NCI-H446 treated with DMSO at 0.1 percent for 48 hours (cell line): ENCODE measurements at places on chromosomes 2 and 18.
A peak's percentile ranks its signal among the peaks of the same experiment; 100 is the strongest.

DNA sequence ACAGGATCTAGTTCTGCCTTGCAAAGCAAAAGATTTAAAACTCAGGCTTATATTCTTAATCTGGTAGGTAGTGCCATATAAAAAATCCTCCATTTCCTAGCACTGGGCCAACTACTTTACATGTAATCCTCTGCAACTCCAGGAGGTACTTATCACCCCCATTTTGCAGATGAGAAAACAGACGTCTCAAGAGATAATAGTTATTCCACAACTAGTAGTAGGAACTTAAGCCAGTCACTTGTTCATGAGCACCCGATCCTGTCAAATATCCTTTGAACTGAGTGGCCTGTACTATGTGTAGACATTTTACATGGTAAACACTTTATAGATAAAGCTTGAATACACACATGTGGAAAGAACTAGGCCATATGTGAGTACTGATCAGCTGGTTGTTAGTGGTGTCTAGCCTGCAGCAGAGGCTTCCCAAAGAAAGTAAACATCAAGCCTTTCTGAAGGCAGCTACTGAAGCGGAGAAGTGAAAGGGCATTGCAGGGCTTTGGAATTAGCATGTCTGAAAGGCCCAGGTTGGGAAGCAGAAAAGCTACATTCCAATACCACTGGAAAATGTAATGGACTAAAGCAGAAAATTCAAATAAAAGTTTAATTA, 48.0 kb downstream of the NAB1 start:
- DNase-seq: no peak

DNA sequence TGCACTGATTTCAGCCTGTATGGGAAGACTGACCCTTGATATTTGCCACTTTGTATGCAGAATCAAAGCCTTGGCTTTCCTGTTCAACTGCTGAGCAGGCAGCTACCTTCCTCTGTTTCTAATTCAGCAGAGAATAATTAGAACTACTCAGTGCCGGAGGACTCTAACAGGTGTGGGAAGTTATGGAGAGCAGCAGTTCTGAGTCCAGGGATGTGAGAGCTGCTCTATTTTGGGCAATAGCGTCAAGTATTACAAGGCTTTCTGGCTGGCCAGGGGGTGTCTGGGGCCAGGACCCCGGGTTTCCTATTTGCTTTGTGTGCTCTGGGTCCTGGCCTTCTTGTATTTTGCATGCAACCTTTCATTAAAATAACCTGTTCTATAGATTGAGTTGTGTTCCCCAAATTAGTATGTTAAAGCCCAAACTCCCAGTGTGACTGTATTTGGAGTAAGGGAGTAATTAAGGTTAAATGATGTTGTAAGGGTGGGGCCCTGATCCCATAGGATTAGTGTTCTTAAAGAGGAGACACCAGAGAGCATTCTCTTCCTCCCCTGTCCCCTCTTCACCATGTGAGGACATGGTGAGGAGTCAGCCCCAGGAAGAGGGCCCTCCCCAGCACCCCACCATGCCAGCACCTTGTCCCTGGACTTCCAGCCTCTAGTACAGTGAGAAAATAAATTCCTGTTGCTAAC, 5.6 kb upstream of the NTSR2 start:
- DNase-seq: no peak

- no peak for DNase-seq
These were observed 121.6 kb upstream of the FZD5 start for GRCh38 chr2:207891086-207891844.

DNA sequence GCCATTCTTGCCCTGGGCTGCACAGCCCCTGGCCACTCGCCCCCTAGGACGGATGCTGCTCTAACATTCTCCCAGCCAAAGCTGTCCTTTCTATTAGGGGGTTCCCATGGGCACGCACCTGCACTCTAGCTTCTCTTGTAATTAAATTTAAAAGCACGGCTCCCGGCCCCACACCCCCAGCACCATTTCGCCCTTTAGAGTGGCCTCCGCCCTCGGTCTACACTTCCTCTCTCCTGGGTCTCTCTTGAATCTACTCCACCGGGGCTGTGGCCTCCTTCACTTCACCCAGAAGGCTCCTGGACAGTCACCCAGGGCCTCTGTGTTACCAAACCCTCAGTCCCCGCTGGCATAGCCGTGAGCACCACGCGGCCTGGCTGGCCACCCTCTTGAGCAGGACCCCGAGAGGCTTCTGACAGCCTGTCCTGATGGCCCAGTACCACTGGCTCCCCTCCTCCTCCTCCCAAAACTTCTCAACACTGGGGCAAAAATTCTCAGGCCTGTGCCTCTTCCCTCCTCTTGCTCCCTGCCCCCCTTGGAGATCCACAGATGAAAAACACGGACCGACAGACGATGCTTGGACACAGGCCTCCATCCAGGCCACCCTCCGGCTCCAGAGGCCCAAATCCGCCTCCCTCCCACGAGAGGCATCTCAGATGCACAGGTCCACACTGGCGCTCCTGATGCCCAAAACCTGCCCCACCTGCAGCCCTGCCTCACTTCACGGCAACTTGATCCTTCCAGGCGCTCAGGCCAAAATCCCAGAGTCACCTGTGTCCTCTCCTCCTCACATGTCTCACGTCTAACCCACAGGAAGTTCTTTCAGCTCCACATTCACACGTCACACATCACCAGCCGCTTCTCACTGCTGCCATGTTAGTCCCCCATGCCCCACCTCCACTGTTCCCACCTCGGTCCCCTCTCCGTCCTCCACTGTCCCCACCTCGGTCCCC, 6.9 kb upstream of the RAB17 start:
- no peak for DNase-seq

DNA sequence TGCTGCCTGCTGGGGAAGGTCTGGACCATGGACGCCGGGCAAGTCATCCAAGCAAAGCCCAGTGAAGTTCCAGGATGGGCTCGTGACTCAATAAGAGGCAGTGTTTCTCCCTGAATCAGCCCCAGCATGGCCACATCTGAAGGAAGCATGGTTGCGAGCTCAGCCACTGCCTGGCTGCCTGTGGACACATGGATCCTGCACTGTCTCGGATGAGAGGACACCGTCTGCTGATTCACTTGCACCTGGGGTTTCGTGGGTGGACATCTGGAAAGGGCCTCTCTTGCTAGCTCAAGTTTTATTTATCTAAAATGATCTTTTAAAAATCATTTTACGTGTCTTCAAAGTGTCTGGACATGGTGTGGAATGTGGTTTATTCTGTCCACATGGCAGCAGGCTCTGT, 224.8 kb upstream of the FN1 start:
- DNase-seq: no peak

DNA sequence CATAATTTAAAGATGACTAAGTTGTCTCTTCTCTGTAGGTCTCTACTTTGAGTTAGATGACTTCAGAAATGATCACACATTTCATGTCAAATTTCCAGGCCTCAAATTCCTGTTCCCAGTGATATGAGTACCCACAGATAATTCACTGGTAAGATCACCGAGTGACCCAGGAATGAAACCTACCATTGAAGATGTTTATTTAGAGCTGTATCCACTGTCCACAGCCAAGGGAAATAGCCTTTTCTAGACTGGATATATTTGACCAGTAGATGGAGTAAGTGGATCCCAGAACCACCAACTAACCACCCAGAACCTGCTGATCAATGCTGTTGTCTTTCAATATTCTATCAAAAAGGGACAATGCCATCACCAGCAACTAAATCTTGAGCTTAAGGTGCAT, 238.8 kb downstream of the SLC8A1 start:
- peak; percentile 16 for DNase-seq

GRCh38 chr2:96552315-96553175, 16.0 kb downstream of the ARID5A start:
- no peak for DNase-seq

DNA sequence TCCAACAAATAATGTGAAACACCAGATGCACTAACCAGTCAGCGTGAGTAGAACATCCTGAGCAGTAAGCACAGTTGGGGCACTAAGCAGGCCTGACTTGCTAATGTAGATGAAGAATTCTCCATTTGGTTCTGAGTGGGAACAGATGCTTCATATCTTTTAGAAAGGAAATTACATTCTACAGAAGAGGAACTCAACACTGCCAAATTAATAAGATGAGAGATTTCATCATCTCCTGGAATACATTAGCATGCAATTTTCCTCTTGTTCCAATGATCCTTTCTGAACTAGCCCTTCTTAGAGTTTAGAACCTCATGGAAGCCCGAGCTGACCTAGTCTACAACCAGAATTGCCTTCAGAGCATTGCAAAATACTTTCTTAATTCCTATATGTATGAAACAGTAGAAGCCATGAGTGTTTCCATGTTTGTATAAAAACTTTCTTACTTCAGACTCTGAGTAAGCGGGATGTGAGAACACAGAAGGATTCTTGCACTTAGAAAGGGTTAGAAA, 34.8 kb downstream of the COL5A2 start:
- DNase-seq: no peak

DNA sequence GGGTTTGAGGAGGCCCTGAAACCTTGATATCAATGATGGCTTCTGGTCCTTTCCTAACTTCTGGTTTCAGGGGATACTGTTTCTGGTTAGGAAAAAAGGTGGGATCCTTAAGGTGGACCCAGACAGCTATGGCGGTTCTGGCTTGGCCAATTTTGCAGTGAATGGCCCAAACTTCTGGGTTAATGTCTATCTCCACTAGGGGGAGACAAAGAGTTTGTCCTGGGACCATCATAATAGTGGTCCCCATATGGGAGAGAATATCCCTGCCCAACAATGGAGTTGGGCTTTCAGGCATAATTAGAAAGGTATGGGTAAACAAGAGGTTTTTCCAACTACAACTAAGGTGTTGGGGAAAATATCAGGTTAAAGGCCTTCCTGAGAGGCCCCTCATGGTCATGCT, 273.5 kb downstream of the CALCRL start:
- DNase-seq: no peak

DNA sequence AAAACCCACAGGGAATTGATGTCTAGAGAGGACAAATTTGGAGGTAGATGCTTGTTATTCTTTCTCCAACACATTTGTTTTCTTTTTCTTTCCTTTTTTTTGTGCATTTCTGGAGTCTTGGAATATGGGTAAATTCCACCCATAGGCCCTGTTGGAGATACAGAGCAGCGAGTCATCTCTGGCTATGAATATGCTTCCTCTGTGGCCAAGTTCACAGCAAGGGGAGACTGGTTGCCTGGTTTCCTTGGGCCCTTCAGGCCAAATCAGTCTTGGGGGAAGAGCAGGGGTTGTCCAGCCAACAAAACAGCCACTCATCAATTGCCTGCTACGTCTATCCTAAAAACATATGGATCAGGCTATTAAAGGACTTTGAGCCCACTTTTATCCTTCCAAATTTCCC, 27.5 kb downstream of the SP100 start:
- no peak for DNase-seq

DNA sequence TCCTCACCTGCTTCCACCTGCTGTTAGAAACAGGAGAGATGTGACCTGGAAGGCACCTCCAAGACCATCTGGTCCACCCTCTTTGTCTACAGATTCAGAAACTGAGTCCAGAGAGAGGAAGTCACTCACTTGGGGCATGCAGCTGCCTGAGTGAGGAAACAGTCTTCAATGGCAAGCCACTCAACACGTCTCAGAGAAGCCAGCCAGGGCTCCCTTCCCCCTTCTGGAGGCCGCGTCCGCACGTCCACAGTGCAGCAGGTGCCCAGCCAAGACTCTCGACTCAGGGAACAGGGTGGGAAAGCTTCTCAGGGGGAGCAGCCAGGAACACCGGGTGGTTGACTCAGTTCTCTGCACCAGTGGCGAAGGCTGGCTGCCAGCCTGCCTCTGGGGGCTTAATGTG, 201.7 kb downstream of the BCL11A start:
- no peak for DNase-seq

GRCh38 chr2:204498291-204498690, 47.0 kb upstream of the PARD3B start:
- no peak for DNase-seq

- DNase-seq: no peak
These were observed 8.8 kb downstream of the UNC50 start for GRCh38 chr2:98617149-98617548.
